ENCODE measurements at places on chromosomes 6 and 20.

- DNase-seq, result no peak
Observed at GRCh38 chr6:125193208-125193607, 39.6 kb downstream of the TPD52L1 start.

- no peak for DNase-seq
Observed at GRCh38 chr6:105838171-105838570, 248.0 kb upstream of the PRDM1 start.

DNA sequence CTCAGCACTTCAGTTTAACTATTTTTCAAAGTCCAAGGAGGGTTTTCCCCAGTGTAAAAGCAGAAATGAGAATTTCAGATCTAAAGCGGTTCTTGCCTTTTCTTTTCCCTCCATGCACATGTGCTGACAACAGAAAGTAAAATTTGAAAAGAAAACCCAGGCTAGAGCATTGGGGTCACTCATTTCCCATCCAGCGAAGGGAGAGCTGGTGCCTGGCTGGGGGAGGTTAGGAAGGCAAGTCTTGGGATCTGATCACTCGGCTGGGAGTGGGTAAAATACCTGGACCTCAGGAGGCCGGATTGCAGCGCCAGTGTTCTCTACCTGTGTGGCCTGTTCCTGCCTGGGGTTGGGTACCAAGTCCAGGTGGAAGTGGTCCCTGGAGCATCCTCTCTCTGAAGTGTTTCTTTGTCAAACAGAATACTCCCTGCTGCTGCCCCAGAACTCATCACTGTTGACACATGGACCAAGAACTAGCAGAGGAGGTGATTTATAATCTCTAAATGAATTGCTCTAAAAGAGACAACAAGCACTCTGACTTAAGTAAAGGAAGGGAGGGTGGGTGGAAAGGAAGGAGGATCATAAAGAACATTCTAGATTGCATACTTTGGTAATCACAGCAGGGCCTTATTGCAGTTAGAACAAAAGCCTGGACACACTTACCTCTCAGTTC, 136.0 kb downstream of the MTHFD1L start:
- DNase-seq, result no peak

GRCh38 chr6:10794239-10794638, 44.1 kb downstream of the MAK start:
- no peak for DNase-seq

- DNase-seq, result no peak
Observed at GRCh38 chr20:38387953-38388352, 41.7 kb downstream of the LBP start.

GRCh38 chr6:32983964-32984621, 15.7 kb downstream of the BRD2 start:
- DNase-seq, result no peak

DNA sequence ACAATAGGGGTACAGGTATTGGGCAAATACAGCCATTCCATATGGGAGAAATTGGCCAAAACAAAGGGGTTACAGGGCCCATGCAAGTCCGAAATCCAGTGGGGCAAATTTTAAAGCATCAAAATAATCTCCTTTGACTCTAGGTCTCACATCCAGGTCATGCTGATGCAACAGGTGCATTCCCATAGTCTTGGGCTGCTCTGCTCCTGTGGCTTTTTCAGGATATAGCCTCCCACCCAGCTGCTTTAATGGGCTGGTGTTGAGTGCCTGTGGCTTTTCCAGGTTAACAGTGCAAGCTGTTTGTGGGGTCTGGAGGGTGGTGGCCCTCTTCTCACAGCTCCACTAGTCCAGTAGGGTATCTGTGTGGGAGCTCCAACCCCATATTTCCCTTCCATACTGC, 607.1 kb downstream of the MEI4 start:
- no peak for DNase-seq

- DNase-seq, result no peak
Observed at GRCh38 chr6:69887026-69887425, 20.7 kb downstream of the COL19A1 start.

DNA sequence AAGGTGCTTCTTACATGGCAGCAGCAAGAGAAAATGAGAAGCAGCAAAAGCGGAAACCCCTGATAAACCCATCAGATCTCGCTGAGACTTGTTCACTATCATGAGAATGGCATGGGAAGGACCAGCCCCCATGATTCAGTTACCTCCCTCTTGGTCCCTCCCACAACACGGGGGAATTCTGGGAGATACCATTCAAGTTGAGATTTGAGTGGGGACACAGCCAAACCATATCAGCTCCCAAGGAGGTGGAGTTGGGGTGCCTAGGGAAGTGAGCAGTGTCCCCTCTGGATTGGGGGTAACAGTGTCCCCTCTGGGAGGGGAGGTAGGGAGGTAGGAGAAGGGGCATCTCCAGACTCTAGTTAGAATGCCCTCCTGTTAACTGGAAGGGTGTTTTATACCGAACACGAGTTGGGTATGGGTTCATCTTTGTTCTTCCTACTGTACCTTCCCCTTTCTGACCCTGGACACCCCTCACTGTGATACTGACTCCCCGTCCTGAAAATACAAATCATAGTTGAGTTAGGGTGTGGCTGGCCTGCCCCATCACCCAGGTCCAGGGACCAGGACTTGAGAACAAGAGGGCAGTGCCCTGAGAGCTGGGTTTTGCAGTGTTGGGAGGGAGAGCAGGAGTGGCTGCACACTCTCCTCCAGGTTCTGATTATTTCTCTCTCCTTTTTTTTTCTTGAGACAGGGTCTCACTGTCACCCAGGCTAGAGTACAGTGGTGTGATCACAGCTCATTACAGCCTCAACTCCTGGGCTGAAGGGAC, 62.0 kb downstream of the EFCAB8 start:
- DNase-seq, result no peak

GRCh38 chr20:38536310-38536709, 44.7 kb upstream of the ADIG start:
- DNase-seq, result no peak

GRCh38 chr20:60693496-60694133, 558.4 kb upstream of the CDH4 start:
- no peak for DNase-seq

GRCh38 chr6:97697456-97697855, 414.4 kb upstream of the MMS22L start:
- no peak for DNase-seq

- DNase-seq, result no peak
Observed at GRCh38 chr6:118899948-118900347, 6.0 kb downstream of the ASF1A start.

GRCh38 chr6:89237158-89237557, 20.0 kb upstream of the GABRR1 start:
- no peak for DNase-seq

DNA sequence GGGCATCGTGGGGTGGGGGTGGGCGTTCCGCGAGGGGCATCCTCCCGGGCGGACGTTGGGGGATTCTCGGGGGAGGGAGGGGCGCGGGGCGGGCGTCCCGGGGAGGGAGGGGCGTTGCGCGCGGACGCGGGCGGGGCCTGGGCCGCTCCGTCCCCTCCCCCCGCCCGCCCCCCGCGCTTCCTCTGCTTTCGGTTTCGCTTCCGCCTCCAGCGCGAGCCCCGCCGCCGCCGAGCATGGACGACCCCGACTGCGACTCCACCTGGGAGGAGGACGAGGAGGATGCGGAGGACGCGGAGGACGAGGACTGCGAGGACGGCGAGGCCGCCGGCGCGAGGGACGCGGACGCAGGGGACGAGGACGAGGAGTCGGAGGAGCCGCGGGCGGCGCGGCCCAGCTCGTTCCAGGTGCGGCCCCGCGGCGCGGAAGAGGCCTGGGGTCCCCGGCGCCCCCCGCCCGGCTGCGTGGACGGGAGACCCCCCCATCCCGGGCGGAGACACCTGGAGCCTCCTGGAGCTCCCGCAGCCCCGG, at the start of gene OGFR:
Gene OGFR (plus strand): TSS at position 209 of the 528 bp plus-strand sequence. CDS start 25 bp downstream, at position 234.
- DNase-seq, result no peak

DNA sequence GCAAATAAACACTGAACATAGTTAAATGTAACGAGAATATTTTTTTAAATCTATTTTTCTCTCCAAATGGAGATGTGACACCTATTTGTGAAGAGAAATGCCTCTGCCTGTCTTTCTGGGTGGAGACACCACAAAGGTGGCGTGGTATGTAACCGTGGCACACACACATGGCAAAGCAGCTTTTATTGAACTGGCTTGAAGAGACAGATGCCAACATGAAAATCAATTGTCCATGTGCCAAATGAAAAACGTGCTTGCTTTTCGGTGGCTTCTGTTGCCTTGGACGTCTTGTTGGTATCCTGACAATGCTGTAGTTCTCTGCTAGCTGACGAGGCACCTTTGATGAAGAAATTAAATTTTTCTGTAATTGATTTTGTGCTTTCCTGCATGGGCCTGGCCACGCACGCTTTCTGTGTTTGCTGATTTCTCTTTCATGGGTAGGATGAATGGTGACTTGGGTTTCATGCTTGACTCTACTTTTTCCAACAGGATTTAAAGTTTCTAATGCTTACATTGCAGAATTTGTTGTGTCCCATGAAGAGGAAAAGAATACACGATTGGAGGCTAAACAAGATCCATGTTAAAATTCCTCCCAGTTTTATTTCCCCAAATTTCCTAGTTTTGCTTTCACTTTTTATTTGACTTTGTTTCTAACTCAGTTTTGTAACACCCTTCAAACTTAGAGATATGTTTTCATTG, 202.6 kb downstream of the TMEM242 start:
- DNase-seq, result no peak

DNA sequence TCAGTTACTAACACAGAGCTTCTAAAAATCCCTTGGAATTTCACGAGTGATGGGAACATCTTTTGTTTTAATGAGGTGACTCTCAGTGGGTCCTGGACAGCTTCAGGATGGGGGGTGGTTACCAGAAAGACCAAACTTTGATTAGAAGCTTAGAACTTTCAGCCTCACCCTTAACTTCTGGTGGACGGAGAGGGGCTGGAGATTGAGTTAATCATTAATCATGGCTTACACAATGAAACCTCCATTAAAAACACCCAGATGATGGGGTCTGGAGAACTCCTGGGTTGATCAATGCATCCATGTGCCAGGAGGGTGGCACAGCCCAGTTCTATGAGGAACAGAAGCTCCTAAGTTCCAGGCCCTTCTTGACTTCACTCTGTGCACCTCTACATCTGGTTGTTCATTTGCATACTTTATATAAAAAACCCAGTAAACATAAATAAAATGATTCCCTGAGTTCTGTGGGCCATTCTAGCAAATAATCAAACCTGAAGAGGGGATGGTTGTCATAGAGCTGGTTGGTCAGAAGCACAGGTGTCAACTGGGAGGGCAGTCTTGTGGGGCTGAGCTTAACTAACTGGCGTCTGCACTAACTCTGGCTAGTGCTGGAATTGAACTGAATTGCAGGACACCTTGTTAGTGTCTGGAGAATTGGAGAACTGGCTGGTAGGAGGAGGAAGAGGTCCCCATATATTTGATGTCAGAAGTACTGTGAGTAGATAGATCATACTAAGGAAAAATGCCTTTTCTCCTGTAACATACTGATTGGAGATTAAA, 10.3 kb downstream of the RMND1 start:
- no peak for DNase-seq

DNA sequence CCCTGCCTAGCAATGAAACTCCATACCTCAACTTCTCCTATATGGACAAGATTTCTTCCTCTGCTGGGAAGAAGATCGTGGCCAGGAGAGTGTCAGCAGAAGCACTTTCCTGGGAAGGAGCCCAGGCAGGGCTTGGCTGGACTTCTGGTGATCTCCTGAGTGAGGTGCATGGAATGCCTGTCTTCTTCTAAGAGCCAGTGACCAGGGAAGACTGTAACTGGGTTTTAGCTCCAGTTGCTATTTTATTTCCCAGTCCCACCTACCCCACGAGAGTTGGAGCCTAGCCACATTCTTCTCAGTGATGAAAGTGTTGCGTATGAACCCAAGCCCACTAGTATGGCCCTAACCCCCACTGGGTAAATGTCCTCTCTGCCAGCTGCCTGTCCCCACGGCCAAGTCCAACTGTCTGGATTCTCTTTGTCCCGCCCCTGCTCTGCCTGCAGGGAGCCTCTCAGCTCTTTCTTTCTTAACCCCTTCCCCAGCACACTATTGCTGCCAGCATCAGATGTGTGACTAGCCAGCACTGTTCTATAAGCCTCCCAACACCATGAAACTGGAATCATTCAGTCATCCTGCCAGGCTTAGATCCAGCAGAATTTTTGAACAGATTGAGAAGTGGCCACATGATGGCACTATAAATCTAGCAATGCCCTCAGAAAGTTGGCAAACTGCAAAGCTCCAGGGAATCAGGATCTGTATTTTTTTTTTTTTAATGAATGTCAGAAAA, 69.8 kb upstream of the FAM184A start:
- DNase-seq, result no peak

GRCh38 chr6:39945626-39946025, 11.4 kb upstream of the MOCS1 start:
- no peak for DNase-seq

DNA sequence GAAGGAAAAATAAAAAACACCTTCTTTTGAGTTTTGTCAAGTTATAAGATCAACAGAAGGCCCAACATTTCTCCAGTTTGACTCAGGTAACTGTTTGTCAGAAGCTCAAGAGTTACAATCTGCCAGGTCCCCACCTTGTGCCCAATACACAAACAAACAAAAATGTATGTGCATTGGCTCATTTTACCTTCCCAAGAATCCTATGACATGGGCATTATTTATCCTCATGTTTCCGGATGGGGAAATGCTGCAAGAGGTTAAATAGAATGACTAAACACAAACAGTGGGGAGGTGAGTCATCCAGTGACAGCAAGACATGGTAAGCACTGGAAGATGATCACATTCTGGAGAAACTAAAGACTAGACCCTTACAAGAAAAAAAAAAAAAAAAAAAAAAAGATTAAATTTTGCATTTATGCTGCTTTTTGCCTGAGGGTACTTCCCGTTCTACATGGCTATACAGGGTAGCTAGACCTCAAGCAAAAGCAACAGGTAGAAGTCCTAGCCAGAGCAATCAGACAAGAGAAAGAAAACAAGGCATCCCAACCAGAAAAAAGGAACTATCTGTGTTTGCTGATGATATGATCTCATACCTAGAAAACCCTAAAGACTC, 23.6 kb upstream of the ANKRD60 start:
- no peak for DNase-seq

DNA sequence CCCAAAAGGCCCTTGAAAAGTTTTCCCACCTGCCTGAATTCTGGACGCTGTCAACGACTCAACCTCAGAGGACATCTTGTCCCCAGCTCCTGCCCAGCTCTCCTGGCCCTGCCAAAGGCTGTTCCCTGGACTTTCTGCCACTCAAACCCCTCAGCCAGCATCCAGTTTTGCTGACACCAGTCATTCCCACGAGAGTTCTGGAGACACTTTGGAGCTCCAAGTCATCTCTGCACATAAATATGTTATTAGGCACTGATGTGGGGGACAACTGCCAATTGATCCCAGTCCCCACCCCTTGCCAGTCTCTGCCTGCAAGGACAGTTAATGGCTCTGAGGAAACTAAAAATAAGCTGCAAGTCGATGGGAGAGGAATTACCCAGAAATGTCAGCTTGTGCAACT, 38.9 kb upstream of the KCNB1 start:
- DNase-seq, result no peak

DNA sequence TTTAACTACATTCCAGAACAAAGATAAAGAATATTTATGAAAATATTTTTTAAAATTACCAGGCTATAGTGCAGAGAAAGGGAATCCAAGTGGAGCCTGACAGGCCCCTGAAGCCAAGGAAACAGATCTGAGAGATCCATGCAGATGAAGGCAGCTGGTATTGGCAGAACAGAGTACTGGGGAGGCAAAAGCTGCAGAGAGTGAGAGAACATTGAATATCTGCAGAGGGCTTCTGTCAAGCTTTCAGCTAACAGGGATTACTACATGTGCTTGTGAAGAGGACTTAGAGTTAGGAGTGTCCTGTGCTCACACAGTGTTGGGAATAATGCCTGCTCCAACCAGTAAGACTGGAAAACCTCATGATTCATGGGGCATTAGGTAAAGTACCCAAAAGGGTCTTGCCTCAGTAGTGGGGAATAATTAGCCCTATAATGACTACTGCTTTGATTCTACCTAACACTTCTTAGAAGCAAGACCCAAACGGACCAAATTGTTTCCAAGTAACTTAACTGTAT, 657.2 kb downstream of the DHX35 start:
- DNase-seq, result no peak
